Cortex of kidney (tissue), 1 donor: ENCODE measurements at places on chromosomes 7 and 10.

- DNase-seq = no peak
Observed at GRCh38 chr7:46932676-46933424, 649.1 kb downstream of the TNS3 start.

DNA sequence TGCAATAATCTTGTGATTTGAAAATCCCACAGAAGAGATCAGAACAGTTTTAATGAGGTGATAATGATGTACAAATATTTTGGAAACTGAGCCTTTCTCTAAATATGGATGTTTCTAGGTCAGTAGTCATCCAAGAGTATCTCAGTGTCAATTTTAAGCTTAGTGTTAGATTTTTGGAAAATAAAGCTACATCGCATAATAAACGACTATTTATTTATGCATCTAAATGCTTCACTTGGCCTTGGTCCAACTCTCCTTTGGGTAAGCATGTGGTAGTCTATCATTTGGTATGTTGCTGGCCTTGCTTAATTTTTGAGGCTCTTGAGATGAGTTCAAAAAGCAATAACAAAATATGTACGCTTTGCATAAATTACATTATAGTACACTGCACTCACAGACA lies 5.4 kb upstream of the PPP1R9A start:
- DNase-seq = no peak

DNA sequence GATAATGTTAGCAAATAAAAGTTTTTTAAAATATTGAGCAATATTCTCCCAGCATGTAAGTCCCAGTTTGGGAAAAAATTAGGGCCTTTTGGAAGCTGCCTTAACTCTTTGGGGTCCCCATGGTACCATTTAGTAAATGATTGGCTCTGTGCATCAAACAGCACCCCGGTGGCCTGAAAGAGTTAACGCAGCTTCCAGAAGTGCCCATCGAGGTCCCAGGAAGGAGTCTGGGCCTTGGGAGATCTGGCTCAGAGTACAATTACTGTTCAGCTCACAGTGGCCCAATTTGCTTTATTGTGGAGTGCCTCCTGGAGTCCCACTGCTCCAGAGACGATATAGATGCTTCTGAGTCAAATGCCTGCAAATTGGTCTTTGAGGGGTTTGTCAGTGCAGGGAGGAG lies 31.7 kb downstream of the WDFY4 start:
- DNase-seq = no peak

- DNase-seq = no peak
Observed at GRCh38 chr7:121198502-121198901, 130.3 kb upstream of the WNT16 start.

GRCh38 chr10:50561266-50561665 lies 62.5 kb downstream of the SGMS1 start:
- no peak for DNase-seq

DNA sequence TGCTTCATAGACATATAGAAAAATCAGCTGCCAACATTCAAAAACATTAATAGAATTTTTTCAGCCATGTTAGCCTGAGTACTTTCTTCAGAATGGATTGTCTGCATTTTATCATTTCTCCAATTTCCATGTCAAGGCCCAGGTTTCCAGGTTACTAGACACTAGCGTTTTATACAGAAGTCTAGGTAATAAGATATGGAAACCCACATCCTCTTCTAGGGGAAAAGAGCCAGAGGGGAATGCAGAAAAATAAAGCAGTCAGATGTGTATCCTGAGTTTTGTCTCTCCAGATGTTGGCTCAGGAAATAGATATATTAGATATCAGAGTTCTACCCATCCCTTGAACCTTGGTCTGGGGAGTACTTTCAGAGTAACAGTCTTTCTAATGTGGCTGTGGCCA lies 20.4 kb downstream of the GIMAP4 start:
- DNase-seq = no peak

DNA sequence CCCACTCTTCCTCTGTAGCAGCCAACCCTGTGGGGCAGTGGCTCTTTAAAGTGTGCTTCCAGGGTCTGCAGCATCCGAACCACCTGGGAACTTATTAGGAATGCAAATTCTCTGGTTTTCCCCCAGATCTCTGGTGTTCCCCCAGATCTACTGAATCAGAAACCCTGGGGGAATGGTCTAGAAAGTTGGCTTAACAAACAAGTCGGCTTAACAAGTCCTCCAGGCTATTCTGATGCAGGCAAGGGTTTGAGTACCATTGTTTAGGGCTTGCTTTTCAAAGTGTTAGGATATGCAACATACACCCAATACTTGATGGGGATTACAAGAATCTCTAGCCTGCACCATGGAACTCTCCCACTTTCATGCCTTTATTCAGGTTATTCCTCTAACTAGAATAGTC lies 126.3 kb downstream of the RALA start:
- DNase-seq = no peak

DNA sequence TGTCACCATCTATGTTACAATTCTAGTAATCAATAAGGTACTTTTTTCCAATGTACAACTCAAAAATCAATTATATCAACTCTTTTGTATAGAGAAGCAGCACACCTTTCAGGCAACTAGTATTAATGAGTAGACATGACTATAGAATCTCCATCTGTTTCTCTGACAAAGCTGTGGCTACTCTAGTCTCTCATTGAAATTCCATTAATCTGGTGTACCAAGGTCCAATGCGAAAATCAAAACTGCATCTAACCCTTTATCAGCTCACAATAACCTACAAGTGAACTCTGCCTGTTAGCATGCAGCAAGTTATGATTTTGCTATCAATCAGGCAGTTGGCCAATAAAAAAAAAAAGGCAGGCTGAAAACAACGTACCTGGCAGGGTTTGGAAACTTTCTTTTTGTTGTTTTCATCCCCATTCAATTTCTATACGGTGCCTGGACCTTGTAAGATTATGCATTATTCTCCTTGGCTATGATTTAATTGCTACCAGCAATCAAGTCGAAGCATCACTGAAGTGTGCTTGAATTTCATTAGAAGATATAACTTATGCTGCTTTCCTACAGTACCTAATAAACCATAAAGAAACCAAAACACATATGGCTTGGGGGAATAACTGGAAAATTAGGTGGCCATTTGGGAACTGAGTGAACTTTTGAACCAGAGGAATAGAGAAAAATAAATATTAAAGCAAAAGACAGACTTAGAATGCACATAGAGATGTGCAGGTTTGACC lies 23.2 kb downstream of the SKAP2 start:
- no peak for DNase-seq
